ENCODE measurements at places on chromosomes 3 and 15.

DNA sequence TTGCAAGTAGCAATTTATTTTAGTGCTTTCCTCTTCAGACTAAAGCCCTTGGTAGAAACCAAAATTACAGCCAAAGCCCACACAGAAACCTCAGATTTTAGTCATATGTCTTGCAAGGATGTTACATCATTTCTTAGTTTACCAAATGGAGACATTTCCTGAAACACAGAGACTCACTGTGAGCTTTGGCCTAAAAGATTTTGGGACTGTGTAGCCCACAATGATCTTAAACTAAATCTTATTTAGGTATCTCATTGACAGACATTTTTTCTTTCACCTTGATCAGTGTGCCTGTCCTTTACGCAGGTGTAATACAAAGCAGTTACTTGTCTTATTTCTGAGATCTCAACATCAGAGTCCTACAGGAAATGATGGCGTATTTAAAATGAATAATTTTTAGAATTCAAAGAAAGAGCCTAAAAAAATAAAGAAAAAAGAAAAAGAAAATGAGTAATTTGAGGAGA is 27.8 kb upstream of the AP4E1 start:
- no peak for DNase-seq

DNA sequence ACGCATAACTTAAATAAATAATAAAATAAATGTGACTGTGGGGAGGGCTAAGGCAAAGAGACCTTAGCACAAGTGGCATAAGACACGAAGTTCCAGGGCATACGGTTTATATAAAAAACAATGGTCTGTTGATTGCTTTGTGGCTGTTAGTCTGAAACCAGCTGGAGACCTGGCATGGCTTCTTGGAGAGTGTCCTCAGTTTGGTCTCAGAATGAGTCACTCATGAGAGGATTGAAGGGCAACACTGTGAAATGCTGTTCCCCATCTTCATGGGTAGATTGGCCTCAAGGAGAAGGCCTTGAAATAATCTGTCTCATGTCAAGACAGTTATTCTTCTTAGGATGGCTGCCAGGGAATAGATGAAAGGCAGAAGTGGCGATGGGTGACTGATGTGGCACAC is 62.2 kb downstream of the SOX2 start:
- DNase-seq, result no peak

- no peak for DNase-seq
Observed at GRCh38 chr3:196645096-196645495, 5.6 kb downstream of the NRROS start.

- no peak for DNase-seq
Observed at GRCh38 chr3:184341925-184342324, 4.5 kb downstream of the FAM131A start.

DNA sequence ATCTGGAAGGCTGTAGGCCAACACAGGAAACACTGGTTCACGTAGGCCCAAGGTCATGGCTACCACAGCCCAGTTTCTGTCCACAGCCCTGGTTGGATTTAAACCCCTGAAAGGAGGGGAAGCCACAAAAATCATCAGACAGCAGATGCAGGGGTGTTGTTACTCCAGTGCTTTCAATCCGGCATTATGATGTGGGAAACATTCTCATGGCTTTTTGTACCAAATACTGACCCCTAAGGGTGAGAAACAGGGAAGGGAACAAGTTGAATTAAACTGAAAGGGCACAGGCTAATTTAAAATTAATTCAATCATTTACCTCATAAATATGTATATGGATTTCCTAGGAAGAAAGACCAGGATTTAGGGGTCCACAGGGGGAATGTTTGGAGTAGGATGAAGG is 375.6 kb downstream of the CTNNB1 start:
- DNase-seq, result no peak

- no peak for DNase-seq
Observed at GRCh38 chr15:91408476-91409076, 308.5 kb downstream of the SV2B start.

- DNase-seq, result no peak
Observed at GRCh38 chr3:153555919-153556318, 393.9 kb downstream of the RAP2B start.

DNA sequence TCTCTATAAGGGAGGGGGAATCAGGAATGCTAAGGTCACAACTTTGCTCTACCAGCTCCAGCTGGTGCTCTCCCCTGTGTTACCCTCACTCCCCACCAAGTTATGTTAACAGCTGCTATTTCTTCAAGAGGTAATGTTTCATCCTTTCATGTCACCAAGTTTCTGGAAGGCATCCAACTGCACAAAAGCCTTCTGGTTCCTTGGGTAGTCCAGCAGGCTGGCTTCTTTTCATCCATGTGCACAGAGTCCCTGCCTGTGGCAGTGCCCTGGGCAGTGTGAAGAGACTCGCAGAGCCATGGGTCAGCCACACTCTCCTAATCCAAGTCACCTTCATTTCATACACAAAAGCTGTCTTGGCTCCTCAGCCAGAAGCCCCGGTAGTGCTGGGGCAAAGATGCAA is 737.5 kb upstream of the LMCD1 start:
- no peak for DNase-seq
